ENCODE measurements at places on chromosomes 2 and 18.

- no peak for DNase-seq
Measured at GRCh38 chr2:8337321-8337720, 344.5 kb upstream of the ID2 start.

GRCh38 chr2:15073664-15074063 lies 441.1 kb downstream of the LRATD1 start:
- no peak for DNase-seq

GRCh38 chr2:233213011-233213410 lies 38.5 kb upstream of the ATG16L1 start:
- no peak for DNase-seq

GRCh38 chr2:54897420-54898310 lies 152.6 kb downstream of the RTN4 start:
- DNase-seq, result no peak

- no peak for DNase-seq
Measured at GRCh38 chr2:192072261-192072660, 122.5 kb downstream of the TMEFF2 start.

- DNase-seq, result no peak
Measured at GRCh38 chr2:107808959-107809358, 17.7 kb upstream of the RGPD4 start.

- no peak for DNase-seq
Measured at GRCh38 chr18:49832221-49832647, 18.9 kb upstream of the ACAA2 start.

DNA sequence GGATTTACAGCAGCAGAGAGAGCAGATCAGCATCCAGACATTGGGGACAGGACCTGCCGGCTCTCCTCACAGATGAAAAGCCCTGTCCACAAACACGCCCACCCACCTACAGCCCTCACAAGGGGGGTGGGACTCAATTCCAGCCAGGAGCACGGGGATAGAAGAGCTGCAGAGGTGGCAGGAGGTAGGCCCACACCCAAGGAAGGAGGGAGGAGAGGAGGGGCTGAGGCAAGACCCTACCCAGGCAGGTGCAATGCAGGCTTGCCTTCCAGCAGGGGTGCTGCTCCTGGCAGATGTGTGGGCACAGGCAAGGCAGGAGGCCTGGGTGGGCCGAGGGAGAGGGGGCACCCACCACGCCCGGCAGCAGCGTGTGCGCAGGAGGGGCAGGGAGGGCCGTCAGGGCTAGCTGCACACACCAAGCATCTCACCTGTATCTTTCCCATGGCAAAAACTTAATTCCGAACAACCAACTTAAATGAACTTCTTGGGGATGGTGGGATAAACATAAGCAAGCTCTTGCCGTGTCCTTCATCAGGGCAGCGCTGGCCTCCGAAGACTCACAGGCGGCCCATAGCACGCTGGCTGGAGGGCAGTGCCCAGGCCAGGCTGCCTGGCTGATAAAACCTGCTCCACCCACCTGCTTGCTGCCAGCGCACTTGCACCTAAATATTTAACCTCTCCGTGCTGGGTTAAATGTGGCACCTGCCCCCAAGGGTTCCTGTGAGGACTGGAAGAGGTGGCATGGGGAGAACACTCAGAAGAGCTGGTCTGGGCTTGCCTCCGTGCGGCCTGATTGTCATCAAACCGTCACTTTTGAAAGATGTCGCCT lies 219.5 kb downstream of the HDAC4 start:
- peak; percentile 5 for DNase-seq

DNA sequence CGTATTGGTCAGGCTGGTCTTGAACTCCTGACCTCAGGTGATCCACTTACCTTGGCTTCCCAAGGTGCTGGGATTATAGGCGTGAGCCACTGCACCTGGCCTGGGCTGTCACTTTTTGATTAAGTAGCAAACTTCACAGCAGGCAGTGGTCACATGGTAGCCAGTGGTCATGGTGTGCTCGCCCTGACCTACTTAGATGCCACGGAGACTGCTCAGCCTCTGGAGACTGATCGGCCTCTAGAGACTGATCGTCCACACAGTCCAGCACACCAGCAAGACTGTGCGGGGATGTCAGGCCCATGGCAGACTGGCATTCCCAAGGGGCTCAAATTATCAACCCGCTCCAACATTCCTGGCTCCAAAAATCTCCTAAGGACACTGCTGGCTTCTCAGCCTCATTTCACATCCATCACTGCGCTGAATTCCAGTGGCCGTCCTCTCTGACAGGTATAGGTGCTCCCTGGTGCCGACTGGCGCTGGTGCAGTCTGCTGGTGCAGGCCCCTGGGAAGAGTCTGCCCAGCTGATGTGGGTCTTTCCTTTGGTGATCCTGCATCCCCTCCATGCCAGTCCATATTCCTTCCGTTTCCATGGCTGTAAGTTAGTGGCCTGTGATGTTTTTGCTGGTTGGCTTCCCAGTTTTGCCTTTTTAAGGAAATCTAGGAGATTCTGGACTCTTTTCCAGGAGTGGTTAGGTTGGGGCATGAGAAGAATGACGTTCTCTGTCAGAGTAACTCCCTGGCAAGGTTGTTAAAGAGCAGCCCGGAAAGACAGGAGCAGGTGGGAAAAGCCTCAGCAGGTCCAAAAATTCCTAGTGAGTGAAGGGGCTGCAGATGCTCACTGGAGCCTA lies 374.5 kb upstream of the HS6ST1 start:
- DNase-seq, result no peak

- DNase-seq, result no peak
Measured at GRCh38 chr18:63292831-63293683, 26.5 kb downstream of the BCL2 start.

DNA sequence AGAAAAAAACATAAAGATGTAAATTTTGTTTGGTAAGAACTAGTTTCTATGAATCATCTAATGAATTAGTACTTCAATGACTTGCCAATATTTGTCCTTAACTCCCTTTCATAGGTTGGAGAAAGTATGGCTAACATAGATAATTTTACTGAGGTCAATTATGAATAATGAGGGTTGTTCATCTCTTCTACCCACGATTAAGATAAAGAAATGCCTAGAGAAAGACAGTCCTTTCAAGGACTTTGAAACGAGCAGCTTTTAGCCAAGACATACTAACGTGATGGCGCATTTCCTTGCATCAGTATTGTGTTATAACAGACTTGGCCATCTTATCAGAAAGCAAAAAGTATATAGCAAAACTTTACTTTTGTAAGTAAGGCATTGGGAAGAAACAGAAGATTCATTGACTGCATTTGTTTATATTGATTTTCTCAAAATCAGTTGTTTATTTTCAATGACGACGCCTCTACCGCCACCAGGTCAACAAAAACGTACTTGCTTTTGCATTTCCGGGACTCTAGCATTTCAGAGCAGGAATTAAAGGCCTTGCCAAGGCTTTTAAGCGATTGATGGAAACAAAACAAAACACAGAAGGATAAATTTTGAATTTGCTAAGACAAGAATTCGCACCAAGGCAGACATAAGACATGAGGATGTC lies 961 bp downstream of the RBM43 start:
- no peak for DNase-seq

DNA sequence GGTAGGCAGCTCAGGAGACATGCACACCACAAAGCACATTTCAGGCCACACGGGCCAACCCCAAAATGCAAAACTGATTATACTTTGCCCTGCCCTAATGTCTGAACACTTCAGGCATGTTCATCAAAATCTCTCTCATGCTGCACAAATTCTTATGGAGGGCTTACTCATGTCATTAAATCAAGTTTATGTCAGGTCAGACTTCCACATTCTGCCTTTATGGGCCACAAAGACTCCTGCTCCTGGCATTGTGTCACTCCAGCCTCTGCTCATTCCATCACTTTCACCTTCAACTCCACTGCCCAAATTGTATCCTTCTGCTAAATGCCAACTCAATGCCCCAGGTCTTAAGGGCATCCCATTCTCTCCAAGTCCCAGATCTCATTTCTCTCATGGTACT lies 9.2 kb downstream of the UXS1 start:
- no peak for DNase-seq

GRCh38 chr2:30661173-30662107 lies 145.8 kb downstream of the CAPN13 start:
- DNase-seq, result no peak

DNA sequence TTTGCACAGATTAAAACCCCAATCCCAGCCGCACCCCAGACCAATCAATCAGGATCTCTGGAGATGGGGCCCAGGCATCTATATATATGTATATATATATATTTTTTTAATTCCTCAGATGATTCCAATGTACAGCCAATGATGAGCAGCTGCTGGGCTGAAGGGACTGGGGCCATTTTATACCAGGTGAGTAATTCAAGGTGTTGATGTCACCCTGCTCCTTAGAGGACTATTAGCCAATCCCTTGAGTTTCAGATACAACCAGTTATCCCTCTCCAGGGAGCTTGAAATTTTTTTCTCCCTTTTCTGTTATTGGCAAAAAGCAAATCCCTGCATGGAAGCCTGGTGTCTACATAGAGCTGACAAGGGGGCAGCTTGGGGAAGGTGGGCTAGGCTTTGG lies 59.8 kb downstream of the MCFD2 start:
- no peak for DNase-seq

- DNase-seq, result no peak
Measured at GRCh38 chr18:46628206-46628605, 28.8 kb downstream of the LOXHD1 start.

- no peak for DNase-seq
Measured at GRCh38 chr2:73823916-73824523, 4.7 kb upstream of the STAMBP start.

- no peak for DNase-seq
Measured at GRCh38 chr2:118954297-118955060, 12.5 kb downstream of the MARCO start.

Data from glutamatergic neuron (in vitro differentiated cells).